Motor neuron (in vitro differentiated cells): ENCODE measurements at places on chromosomes 12 and 14.

DNA sequence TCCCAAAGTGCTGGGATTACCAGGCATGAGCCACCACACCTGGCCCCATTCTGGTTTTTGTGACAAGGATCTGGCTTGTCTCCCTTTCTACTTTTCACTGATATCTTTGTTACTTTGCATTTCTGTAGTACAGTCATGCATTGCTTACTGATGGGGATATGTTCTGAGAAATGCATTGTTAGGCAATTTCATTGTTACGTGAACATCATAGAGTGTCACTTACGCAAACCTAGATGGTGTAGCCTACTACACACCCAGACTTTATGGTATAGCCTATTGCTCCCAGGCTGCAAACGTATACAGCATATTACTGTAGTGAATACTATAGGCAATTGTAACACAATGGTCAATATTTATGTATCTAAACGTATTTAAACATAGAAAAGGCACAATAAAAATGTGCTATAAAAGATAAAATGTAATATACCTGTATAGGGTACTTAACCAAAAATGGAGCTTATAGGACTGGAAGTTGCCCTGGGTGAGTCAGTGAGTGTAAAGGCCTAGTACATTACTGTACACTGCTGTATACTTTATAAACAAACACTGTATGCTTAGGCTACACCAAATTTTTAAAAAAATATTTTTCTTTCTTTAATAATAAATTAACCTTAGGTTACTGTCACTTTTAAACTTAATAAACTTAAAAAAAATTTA is 16.0 kb downstream of the MRPL42 start:
- no peak for ATAC-seq

DNA sequence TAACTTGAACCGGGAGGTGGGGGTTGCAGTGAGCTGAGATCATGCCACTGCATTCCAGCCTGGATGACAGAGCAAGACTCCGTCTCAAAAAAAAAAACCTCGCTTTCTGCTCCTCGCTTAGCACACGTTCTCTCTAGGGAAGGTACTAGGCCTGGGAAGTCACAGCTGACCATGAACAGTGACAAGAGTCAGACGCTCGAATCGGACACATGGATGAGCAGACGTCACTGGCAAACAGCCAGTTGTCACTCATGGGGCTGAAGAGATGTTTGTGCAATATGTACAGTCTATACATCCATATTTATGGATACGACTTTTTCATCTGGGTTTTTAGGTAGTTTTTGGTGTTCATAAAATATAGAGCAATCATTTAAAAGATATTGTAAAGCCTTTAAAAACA is 19.4 kb downstream of the TCHP start:
- no peak for ATAC-seq

GRCh38 chr14:69879175-69880043 is at the start of gene SMOC1:
TSS of gene SMOC1 (plus strand) at chr14:69879416. CDS start at chr14:69879679, 263 bp downstream.
- ATAC-seq = peak; percentile 95

- ATAC-seq = no peak
These were observed 590.2 kb upstream of the ATXN7L3B start for GRCh38 chr12:73947326-73948026.

GRCh38 chr14:90005939-90006530 is 50.3 kb downstream of the TDP1 start:
- ATAC-seq = no peak

DNA sequence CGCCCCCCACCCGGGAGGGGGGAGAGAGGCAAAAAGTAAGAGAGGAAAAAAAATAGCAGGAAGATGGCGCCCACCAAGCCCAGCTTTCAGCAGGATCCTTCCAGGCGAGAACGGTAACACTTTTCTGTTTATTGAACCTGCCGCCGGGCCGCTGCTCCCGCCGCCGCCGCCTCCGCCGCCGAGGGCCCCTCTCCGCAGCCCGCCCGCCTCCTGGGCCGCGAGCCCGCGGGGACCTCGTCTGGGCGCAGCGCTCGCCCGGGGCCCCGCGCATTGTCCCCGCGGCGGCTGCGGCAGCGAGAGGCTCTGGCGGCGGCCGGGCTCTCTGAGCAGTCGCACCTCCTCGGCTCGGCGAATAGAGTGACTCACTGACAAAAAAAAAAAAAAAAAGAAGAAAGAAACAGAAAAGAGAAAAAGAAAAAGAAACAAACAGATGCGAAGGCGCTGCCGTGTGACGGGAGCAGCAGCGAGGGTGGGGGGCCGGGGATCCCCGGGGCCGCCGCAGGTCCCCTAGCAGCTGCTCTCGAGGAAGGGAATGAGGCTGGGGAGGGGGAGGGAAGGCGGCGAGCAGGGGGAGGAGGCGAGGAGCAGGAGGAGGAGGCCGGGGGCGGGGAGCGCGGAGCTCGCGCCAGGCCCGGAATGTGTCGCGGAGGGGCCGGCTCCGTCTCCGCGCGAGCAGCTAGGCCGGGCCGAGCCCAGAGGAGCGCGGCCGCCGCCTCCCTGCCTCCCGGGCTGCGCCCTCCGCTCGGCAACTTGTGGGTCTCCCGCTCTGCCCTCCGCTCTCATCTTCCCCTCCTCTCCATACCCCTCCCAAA is 781 bp downstream of the NPAS3 start:
- peak; percentile 71 for ATAC-seq
